Right lung (tissue), 10 donors: ENCODE measurements at places on chromosomes 1 and 21. TPM values are rescaled to one million over a fixed set of nuclear protein-coding genes. Genes with fewer than 3 reads are reported as not detected.

NENF gene
- polyA plus RNA-seq: 52.2 TPM

- DNase-seq: no peak
These were observed 9.7 kb downstream of the KIF14 start for GRCh38 chr1:200610846-200611245.

DNA sequence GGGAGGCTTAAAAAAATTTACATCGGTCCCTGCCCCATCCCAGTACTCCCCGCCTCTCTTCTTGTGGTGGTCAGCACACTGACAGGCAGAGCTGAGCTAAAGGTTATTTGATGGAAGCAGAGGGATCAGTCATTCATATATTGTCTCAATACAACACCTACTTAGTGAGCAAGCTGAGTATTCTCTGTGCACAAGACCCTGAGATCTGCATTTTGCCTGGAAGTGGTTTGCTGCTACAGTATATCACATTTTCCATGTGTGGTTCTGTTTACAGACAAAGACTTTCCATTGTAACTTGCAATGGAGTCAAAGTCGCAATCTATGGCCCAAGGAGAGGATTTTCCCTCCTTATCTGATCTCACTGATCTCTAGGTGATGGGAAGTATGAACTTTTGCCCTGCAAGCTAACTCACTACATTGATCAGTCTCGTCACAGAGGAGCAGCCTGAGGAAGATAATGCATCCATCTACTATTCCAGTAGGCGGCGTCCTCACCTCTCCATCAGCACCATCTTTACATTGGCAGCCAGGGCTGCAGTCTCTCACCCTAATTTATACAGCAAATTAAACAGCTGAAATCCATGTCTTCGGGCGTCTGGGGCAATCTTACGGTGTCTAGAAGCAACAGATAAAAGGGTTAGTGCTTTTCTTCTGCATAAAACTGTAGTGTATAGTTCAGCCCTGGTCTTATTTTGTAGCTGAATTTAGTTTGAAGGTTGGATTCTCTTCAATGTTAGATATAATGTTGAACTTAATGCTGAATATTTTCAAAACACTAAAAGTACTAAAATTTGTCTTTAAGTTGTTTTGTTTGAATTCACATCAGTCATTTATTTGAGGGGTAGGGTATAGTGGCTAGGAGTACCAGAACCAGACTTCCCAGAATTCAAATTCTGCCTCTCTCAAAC is 3.2 kb upstream of the TRAF5 start:
- DNase-seq: peak; percentile 44

- no peak for DNase-seq
These were observed 109.2 kb upstream of the RUNX3 start for GRCh38 chr1:25039229-25039628.

TIAM1 gene
- 54.2 TPM for polyA plus RNA-seq

DNA sequence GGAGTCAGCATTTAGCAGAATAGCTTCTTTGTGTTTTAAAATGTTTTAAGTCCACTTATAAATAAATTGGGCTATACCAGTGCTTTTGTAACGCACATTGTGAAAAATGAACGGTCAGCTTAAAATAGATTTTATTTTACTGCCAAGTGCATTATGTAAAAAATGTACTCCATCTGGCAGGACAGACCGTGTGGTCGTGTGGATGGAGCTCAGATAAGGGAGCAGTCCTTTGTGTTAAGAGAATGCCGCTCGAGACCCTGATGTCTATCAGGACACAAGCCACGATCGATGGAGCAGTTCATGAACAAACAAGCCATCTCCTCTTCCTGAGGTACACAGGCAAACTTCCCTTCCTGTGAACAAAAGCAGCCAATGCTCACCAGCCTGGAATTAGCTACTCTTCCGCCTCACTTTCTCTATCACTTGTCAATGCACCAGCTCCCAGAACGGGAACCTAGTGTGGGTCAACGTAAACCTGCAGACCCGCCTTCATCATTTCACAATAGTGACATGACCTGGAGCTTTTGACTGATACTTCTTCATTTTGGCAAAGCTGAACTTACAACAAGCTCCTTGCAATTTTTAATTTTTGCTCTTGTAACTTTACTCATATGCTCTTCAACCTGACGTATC is 243.5 kb downstream of the TGFB2 start:
- DNase-seq: peak; percentile 27

DNA sequence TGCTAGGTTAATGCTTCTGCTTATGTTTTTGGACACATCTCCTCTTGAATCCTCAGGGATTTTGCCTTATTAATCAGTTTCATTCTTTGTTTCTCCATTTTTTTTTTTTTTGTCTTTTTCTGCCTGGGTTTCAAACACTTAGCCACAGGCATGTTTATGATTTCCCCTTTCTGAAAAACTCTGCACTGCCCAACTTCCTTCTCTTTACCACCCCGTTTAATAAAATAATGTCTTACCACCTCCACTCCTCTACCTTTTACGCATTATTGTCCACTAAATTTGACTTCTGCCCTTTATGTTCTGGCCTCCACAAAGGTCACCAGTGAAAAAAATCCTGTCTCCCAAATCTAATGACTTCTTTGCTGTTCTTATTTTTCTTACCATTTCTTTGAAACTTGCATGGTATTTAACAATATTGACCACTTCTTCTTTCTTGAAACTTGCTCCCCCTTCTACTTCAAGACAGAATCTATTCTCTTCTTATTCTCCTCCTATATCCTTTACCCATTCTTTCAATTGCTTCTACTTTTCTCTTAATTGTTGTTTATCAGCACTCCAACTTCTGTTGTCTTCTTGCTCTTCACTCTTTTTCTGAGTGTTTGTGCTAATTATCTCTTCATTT is 150.3 kb downstream of the TNFSF18 start:
- DNase-seq: no peak

GRCh38 chr1:216563087-216563486 is 139.8 kb upstream of the USH2A start:
- no peak for DNase-seq

CFHR3 gene
- polyA plus RNA-seq: 1.1 TPM

GJC2 gene
- 3.1 TPM for polyA plus RNA-seq

PHGDH gene
- polyA plus RNA-seq: 125 TPM

DNA sequence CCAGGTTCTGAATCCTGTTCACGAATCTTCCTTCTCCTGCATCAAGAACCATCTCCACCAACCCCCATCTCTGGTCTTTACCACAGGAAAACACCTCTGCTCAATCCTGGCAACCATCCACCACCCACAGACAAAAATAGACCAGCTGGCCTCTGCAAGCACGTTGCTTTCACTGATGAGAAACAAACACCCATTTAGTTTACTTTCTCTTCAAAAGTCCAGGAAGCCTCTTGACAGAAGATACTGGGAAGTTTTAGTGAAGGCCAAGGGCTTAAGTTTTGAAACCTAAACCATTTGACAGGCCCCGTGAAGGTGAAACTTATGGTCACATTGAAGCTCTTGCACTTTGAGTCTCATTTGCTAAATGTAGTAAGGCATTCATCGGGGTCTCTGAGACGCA is 122.6 kb upstream of the PPP2R5A start:
- no peak for DNase-seq

DNA sequence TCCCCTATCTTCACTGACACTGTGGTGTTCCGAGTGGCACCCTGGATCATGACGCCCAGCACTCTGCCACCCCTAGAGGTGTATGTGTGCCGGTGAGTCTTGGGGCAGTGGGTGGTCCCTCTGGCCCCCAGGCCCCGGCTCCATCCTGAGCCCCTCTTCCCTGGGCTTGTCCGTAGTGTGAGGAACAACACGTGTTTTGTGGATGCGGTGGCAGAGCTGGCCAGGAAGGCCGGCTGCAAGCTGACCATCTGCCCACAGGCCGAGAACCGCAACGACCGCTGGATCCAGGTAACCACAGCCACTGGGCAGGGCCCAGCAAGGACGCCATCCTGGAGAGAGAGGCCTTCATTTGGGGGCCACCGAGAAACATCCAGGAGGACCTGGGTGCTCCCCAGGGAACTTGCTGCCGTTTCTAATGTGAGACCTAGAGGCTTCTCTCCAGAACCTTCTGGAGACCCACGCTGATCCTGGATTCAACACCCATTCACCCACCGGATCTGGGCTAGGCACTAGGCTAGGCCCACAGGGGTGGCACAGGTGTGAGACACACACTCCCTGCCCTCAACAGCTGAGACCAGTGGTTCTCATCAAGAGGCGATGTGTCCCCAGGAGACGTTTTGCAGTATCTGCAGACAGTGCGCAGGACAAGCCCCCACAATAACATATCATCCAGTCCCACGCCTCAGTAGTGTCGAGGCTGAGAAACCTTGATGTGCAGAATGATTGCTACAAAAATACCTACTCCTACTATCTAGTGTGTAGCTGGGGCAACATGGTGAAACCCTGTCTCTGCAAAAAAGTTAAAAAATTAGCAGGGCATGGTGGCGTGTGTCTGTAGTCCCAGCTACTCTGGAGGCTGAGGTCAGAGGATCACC is 22.2 kb downstream of the PADI3 start:
- no peak for DNase-seq

RNF115 gene
- 13.8 TPM for polyA plus RNA-seq

DNA sequence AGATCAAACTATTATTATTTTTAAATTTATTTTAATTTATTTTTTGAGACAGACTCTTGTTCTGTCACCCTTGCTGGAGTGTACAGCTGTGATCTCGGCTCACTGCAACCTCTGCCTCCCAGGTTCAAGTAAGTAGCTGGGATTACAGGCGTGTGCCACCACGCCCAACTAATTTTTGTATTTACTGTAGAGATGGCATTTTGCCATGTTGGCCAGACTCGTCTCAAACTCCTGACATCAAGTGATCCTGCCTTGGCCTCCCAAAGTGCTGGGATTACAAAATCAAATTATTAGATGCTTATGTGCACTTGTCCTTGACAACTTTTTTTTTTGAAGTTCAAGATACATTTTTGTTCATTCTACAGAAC is 15.4 kb downstream of the LIN9 start:
- no peak for DNase-seq

GRCh38 chr1:34639701-34640100 is 115.1 kb upstream of the GJB5 start:
- no peak for DNase-seq

DNA sequence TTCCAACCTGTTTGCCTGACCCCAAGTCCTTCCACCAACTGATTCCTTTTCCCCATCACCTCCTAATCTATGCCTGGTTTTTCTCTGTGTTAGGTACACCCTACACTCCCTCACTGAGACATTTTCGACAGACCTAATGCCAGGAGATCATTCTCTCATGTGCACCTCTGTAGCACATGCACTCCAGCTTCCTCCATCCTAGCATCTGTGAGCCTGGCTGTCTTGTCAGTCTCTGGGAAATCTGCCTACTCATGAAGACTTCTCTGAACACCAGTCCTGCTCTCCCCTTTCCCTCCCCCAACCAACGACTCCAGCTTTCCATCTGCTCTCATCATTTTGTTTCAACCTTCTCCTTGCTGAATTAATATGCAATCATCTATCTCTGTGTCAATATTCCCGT is 987 bp downstream of the MED8 start:
- DNase-seq: no peak

SNX7 gene
- 45.5 TPM for polyA plus RNA-seq

- DNase-seq: no peak
These were observed 40.6 kb downstream of the MAPKAPK2 start for GRCh38 chr1:206725109-206725963.

- no peak for DNase-seq
These were observed 55.9 kb downstream of the CDC7 start for GRCh38 chr1:91556556-91556955.

- peak; percentile 16 for DNase-seq
These were observed 20.7 kb upstream of the RPE65 start for GRCh38 chr1:68470388-68470970.

GRCh38 chr1:27665016-27665651 is 6.9 kb downstream of the IFI6 start:
- no peak for DNase-seq

- peak; percentile 1 for DNase-seq
These were observed 364.8 kb downstream of the CEP170 start for GRCh38 chr1:242890192-242890741.

CENPL gene
- 21.1 TPM for polyA plus RNA-seq

DNA sequence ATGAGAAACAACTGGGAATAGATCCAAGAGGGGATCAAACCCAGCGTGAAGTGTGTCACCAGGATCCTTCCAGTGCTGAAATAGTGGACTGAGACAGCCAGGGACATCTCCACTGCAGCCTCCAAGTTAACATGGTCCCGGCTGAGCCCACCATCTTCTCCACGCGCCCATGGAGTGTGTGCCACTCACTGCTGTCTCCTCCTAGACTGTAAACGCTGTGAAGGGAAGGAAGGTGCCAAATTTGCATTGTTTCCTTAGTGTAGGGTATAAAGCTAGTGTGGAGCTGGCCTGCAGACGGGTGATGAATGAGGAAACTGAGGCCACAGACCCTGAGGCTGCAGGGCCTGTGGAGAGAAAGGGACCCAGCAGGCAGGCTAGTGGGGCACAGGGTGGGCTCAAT is 183.6 kb downstream of the FOXD2 start:
- DNase-seq: no peak

OR2W3 gene
- polyA plus RNA-seq: 0.67 TPM

GRCh38 chr1:179888071-179888470 is 6.0 kb downstream of the TOR1AIP1 start:
- no peak for DNase-seq

DNA sequence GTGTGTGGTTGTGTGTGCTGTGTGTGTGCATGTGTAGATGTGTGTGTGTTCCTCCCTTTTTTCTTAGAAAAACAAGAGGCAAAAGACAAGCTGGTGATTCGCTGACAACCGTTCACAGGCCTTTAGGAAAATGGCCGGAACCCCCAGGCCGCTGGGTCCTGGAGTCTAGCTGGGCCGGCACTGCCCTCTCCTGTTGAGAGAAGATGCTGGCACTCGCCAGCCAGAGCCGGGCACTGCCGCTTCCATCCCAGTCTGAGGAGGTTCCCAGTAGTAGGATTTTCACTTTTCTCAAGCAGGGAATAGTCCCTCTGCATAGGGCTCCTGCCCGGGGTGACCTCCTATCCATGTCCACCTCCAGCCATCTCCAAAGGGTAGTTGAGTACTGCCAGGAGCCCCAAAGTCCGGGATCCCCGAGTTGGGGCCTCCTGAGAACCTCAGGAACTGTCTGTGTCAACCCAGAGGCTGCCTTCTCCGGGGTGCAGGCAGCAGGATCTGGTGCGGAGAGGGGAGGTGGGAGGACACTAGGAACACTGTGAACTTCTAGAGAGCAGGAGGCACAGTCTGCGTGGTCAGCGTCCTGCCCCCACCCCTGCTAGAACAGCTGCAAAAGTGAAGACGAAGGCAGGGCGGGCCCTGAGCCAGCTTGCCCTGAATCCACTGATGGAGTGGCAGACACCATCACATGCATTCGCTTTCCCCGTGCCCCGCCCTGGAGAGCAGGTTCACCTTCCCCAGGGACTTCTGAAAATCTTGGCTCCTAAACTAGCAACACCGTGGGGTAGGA is 44.1 kb upstream of the ARHGEF16 start:
- DNase-seq: no peak
